Activated CD4-positive, alpha-beta memory T cell treated with anti-CD3 and anti-CD28 coated beads for 36 hours (primary cell): ENCODE measurements at places on chromosomes 13 and 19. TPM values are rescaled to one million over a fixed set of nuclear protein-coding genes. Genes with fewer than 3 reads are reported as not detected.

DNA sequence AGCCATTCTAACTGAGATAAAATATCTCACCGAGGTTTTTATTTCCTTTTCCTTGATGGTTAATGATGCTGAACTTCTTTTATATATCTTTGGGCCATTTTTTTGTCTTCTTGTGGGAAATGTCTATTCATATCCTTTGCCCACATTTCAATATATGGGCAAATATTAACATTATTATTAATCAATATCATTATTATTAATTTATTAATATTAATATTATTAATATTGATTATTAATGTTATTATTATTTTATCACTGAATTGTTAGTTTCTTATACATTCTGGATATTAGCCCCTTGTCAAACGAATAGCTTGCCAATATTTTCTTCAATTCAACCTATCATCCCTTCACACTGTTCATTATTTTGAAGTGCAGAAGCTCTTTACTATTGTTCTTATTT lies 2203.6 kb downstream of the PCDH9 start:
- no peaks in the 10 kb centered on the region for H3K4me1 ChIP-seq
- no peak overlapping the region for H3K27ac ChIP-seq
- no peaks in the 10 kb centered on the region for H3K27me3 ChIP-seq

DNA sequence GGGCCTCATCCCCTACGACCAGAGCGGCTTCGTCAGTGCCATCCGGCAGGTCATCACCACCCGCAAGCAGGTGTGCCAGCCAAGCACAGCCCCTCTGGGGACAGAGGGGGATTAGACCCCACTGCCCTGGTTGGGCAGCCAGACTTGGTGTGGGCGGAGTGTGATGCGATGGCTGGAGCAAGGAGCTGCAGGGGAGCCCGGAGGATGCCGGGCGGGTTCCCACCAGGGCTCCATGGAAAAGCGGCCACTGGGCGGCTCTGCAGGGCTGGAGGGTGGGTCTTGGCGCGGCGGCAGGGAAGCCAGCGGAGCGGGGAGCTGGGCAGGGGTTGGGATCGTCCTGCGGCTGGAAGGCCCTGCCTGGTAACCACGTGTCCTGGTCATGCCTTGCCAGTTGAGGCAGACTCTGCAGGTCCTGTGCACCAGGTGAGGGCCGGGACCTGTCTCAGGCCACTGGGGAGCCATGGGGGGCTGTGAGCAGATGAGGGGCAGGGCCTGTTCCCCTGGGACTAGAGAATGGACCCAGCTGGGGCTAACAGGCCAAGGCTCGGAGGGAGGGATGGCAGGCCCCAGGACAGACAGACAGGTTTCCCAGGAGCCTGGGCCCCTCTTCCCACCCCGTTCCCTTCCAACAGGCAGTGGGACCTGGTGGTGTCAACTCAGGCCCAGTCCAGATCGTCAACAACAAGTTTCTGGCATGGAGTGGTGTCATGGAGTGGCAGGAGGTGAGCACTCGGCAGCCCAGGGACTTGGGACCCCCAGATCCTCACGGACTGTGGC lies 6.3 kb downstream of the PTOV1 start:
- H3K36me3 ChIP-seq: peaks cover 29% of the 10 kb centered on the region
- peaks cover 12% of the 10 kb centered on the region for H3K4me1 ChIP-seq
- H3K4me3 ChIP-seq: no peak overlapping the region
- H3K27ac ChIP-seq: no peak overlapping the region

DNA sequence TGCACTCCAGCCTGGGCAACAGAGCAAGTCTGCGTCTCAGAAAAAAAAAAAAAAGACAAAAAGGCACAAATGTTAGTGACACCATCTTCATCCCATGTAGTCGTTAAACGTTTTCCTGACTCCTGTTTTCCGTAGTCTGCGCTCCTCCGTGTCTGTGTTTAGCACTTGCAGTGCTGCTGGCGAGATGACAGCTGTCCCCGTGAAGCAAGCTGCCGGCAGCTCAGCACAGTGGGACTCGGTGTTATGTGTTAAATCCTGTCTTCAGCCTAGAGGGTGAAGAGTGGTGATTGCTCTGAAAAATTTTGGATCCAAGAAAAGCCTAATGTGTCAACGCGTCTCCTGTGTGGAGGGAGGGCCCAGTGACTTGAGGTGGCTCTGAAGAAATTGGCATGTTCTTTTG lies 18.4 kb downstream of the UBXN6 start:
- no peak overlapping the region for H3K27ac ChIP-seq
- no peak for DNase-seq
- peaks cover 6% of the 10 kb centered on the region for H3K4me1 ChIP-seq
- H3K4me3 ChIP-seq: no peak overlapping the region

DNA sequence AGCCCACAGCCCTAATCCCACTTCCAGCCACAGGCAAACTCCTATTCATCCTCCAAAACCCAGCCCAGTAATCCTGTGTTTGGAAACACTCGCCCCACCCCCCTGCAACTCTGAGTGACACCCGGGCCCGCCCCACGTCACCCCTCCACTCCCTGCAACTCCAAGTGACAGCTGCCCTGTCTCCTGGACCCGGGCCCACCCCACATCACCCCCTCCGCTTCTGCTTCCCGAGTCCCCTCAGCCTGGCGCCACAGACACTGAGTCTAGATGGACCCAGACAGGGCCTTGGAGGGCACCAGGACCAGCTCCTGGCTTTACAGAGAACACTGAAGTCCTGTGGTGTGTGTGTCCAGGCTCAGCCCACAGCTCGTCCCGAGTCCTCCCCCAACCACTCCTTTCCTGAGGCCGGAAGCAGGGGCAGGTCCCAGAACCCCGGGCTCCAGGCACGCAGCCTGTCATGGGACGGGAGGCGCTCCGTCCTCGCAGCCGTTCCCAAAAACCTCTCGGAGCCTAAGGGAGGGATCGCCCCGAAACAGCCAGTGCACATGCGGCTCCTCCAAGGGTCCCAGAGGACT lies 7.7 kb downstream of the REXO1 start:
- H3K4me1 ChIP-seq: peaks cover 40% of the 10 kb centered on the region
- peaks cover 2% of the 10 kb centered on the region for H3K36me3 ChIP-seq
- H3K27ac ChIP-seq: no peak overlapping the region
- H3K4me3 ChIP-seq: no peak overlapping the region

GRCh38 chr19:18848878-18849661 lies 17.3 kb downstream of the UPF1 start:
- peak overlapping the region; percentile 31 for H3K4me3 ChIP-seq
- peaks cover 54% of the 10 kb centered on the region for H3K4me1 ChIP-seq
- H3K36me3 ChIP-seq: peaks cover 52% of the 10 kb centered on the region
- peak overlapping the region; percentile 78 for H3K27ac ChIP-seq
- peak; percentile 75 for DNase-seq

DNA sequence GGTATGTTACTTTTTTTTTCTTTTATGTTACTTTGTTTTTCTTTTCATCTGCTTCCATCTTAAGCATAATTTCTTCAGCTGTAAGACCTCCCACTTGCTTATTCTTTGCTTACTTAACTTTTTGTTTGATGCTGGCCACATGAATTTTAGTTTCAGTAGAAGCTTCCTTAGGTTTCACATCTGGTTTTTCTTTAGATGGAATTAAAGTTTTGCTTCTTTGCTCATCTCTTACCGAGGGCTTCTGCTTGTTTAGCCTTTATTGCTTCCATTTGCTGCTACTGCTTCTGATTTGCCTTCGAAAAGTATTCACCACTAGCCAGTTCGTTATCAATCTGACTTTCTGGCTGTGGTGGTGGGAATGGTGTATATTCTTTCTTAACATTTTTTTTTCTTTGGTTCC lies 90.9 kb downstream of the GJA3 start:
- H3K4me1 ChIP-seq: peaks cover 12% of the 10 kb centered on the region
- H3K27me3 ChIP-seq: no peaks in the 10 kb centered on the region
- DNase-seq: no peak
- H3K27ac ChIP-seq: no peak overlapping the region

GRCh38 chr13:103898481-103898880 lies 832.3 kb upstream of the SLC10A2 start:
- no peaks in the 10 kb centered on the region for H3K4me1 ChIP-seq
- no peak overlapping the region for H3K27ac ChIP-seq
- no peak for DNase-seq
- no peaks in the 10 kb centered on the region for H3K27me3 ChIP-seq
- no peak overlapping the region for H3K4me3 ChIP-seq

DNA sequence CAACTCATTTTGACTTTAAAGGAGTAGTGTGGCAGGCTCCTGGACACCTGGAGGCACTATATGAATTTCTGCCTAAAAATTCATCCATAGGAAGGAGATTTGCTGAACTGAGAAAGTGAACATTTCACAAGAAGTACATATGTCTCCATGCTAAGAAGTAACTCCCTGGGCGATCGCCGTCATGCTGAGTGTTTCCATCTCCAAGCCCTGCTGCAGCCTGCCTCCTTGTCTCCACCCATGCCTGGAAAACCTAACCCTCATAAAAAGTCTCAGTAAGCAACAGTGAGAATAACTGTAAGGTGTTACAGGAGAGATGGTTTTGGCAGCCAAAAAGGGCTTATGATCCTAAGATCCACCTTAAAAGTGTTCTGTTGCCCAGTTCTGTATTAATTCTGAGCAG lies 251.3 kb downstream of the SHISA2 start:
- H3K4me3 ChIP-seq: no peak overlapping the region
- no peaks in the 10 kb centered on the region for H3K36me3 ChIP-seq
- no peak overlapping the region for H3K27ac ChIP-seq
- H3K4me1 ChIP-seq: no peaks in the 10 kb centered on the region
- no peak for DNase-seq

Gene IZUMO4
- total RNA-seq: 16.4 TPM

Gene LILRB3
- total RNA-seq: 1.6 TPM

Gene TMEM150B
- not detected for total RNA-seq

Gene ICAM5
- total RNA-seq: 1.1 TPM

Gene ZSWIM4
- total RNA-seq: 10.2 TPM

Gene METTL21C
- not detected for total RNA-seq

Gene COX6B2
- total RNA-seq: 0.81 TPM
